Ammon's horn (tissue), 1 donor: ENCODE measurements at places on chromosomes 16 and 17.

DNA sequence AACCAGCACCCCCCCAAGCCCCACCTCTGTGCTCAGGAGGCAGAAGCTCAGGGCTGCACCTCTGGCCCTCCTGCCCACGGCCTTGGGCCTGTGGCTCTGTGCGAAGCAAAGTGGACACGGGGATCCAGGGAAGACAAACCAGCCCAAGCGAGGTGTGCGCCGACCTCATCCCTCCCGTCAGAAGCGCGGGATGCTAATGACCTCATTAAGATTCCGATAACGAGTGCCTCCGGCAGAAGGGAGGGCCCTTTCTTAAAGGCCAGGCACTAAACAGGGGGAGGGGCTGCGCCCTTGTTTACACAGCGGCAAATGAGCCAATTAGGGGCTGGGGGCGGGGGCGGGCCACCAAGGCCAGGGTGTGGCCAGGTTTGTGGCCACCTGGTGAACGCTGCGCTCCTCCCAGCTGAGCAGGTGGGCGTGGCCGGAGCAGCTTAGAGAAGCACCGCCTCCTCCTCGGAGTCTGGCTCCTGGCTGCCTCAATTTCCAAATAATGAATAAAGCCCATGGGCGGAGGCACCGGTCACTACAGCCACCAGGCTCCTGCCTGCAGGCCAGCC is 3.2 kb downstream of the CBX4 start:
- DNase-seq, result no peak

- no peak for DNase-seq
Observed at GRCh38 chr17:69620363-69620762, 205.9 kb downstream of the MAP2K6 start.

DNA sequence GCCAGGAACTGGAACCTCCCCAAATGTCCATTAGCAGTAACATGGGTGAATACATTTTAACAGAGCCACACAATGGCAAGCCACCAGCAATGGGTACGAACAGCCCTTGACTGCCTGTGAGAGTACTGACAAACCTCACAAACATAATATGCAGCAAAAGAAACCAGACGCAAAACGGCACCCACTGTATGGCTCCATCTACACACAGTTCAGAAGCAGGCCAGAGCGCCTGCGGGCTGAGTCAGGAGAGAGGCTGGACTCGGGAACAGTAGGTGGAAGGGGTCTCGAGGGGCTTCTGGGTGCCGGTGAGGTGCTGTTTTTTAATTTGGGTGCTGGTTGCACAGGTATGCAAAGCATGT is 77.4 kb upstream of the TOB1 start:
- no peak for DNase-seq

- DNase-seq, result no peak
Observed at GRCh38 chr16:85715169-85716021, 26.6 kb upstream of the GINS2 start.

DNA sequence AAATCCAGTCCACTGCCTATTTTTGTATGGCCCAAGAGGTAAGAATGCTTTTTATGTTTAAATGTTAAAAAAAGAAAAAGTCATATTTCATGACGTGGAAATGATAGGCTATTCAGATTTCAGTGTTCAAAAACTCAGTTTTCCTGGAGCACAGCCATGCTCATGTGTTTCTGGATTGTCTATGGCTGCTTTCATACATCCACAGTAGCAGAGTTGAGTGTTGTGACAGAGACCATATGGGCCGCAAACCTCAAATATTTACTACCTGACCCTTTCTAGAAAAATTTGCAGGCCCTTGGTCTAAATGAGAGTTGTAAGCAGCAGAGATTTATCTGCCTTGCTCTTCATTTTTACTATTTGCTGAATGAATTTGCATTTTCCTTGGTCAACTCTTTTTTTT is 264.1 kb downstream of the CBLN1 start:
- DNase-seq, result no peak

GRCh38 chr17:78933025-78933958 is 8.1 kb upstream of the TIMP2 start:
- no peak for DNase-seq

DNA sequence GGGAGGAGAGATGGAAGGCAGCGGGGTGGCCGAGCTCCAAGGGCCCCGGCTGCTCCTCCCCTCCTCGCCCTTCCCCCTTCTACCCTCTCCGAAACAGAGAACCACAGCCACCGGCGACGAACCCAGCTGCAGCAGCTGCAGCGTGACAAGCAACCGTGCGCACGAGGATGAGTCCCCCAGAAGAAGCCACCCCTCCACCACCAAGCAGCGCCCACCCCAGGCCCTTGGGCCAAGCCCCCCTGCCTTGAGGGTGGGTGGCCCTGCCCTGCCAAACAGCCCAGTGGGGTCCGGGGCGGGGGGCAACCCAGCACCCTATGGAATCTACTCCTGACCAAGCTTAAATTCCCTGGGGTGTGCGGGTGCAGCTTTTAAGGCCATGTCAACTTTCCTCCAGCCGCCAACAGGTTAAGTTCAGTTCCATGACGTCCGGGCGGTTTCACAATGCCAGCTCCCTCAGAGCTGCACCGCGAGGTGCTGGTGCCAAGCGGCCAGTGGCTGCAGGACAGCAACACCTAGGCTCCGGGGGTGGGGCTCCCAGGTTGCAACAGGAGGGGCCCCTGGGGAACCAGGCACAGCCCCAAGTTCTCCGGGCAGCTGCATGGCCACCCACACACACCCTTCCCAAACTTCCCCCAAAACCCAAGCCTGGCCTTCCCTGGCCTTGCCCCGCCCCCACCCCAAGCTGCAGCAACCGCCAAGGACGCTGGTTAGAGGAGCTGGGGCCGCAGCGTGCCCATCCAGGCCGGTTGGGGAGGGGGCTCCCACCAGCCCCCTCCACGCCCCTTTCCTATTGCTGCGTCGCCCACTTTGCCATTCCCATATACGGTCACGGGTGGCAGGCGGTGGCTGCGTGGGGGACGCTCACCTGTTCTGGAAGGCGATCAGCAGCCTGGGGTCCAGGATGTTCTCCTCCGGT is 2.0 kb downstream of the CBX4 start:
- no peak for DNase-seq

DNA sequence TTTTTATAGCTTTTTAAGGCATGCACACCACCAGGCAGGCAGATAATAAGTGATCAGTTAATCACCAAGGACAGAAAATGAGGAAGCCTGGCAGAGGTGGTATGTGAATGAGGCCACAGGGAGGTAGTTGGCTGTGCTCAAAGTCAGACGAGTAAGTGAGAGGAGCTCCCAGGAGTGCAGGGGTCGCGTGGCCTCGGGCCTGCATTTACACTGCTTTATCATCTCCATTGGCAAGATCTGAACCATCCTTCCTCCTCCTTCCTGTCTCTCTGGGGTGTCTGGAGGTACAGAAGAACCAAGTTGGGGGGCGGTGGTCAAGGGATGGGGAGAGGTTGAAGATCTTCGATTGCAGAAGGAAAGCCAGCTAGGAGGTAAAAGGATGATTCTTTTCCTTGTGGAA is 320.1 kb downstream of the SOX9 start:
- DNase-seq, result no peak
